Left cardiac atrium (tissue), 4 donors: ENCODE measurements at places on chromosomes 13 and 19. TPM values are rescaled to one million over a fixed set of nuclear protein-coding genes. Genes with fewer than 3 reads are reported as not detected.
A peak's percentile ranks its signal among the peaks of the same experiment; 100 is the strongest.

The CGB3 gene
- total RNA-seq = not detected

The KLK14 gene
- total RNA-seq = 0.21 TPM

The CYP4F2 gene
- total RNA-seq = not detected

- no peak for DNase-seq
Observed at GRCh38 chr13:108919036-108919907, 289.9 kb downstream of the MYO16 start.

GRCh38 chr13:102402290-102402689, 442 bp upstream of the FGF14 start:
- DNase-seq = peak; percentile 47

- DNase-seq = no peak
Observed at GRCh38 chr19:55077106-55077505, 1.4 kb downstream of the EPS8L1 start.
